ENCODE measurements at places on chromosomes 7 and 10.
A peak's percentile ranks its signal among the peaks of the same experiment; 100 is the strongest.

DNA sequence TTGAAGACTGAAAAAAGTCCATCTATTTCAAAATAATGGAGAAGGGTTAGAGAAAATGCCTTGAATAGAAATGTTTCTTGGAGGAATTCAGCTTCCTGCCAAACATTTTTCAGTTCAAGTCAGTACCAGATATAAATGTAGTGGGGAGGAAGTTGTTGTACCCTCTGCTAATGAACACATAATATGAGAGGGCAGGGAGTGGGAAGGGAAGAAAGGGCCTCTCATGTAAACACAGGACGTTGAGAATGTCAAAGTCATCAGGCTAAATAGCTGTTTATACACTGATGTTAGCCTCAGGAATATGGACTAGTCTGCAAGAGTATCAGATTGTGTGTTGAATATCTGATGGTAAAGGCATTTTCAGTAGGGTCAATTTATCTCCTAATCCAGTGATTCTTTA lies 37.0 kb downstream of the GPR37 start:
- H3K27ac ChIP-seq, result no peak overlapping the region
- no peaks in the 10 kb centered on the region for H3K36me3 ChIP-seq
- H3K27me3 ChIP-seq, result no peaks in the 10 kb centered on the region
- DNase-seq, result no peak

DNA sequence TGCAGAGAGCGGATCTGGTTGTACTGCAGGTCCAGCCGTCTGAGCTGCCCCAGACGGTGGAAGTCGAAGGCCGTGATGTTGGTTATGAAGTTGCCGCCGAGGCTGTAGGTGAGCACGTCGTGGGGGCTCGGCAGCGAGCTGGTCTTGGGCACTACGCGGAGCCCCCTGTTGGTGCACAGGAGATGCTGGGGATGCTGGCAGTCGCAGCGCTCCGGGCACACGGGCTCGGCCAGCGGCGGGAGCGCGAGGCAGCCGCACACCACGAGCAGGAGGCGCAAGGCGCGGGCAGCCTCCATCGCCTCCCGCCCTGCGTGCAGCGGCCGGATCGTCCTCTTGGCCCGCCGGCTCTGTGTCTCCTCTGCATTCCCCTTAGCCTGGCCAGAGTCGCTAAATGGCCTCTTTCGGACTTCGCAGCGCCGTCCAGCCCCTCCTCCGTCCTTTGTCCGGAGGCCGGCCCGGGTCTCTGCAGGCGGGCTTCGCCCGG lies 337 bp downstream of the TRIL start:
- DNase-seq, result no peak
- H3K27ac ChIP-seq, result no peak overlapping the region
- no peak overlapping the region for H3K4me3 ChIP-seq
- no peaks in the 10 kb centered on the region for H3K36me3 ChIP-seq

- H3K4me1 ChIP-seq, result peaks cover 22% of the 10 kb centered on the region
- H3K4me3 ChIP-seq, result peak overlapping the region; percentile 91
- peak overlapping the region; percentile 93 for H3K27ac ChIP-seq
- peaks cover 21% of the 10 kb centered on the region for H3K36me3 ChIP-seq
Observed at GRCh38 chr10:102152545-102152890, 329 bp downstream of the NOLC1 start.

DNA sequence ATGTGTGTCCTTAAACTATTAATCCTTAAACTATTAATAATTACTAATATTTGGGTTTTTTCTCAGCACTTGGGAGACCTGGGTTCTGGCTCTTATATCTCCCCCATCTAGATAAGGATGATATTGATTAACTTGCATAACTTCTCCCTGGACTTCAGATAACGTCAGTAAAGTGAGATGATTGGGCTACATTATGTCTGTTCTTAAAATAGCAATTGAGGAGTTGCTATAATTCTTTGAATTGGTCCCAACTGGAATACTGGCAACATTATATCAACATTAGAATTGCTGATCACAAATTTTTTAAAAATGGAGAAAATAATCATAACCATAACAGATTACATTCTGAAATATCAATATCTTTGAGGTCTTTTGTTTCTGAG lies 1.9 kb downstream of the APBB1IP start:
- DNase-seq, result no peak
- H3K4me1 ChIP-seq, result peaks cover 50% of the 10 kb centered on the region
- H3K36me3 ChIP-seq, result no peaks in the 10 kb centered on the region

- H3K27ac ChIP-seq, result no peak overlapping the region
- peaks cover 21% of the 10 kb centered on the region for H3K4me1 ChIP-seq
- DNase-seq, result no peak
- no peak overlapping the region for H3K4me3 ChIP-seq
- no peaks in the 10 kb centered on the region for H3K36me3 ChIP-seq
Observed at GRCh38 chr10:132570771-132571649, 33.4 kb downstream of the INPP5A start.

DNA sequence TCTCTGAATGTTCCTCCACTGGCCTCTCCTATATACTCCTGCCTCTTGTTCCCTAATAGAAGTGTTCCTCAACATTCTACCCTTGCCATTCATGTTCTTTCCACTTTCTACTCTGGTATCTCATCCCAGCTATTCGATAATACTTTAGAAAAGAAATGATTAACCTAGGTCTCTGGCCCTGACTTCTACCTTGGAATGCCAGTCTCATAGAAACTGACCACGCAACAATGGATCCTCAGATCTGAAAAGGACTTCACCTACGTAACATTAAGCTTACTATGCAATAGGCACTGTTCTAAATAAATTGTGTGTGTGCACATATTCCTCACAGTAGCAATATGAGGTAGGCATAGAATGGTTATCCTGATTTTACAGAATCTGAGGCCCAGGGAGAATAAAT lies 234.5 kb downstream of the DNAJC1 start:
- H3K27me3 ChIP-seq, result no peaks in the 10 kb centered on the region
- no peak overlapping the region for H3K27ac ChIP-seq
- peaks cover 21% of the 10 kb centered on the region for H3K4me1 ChIP-seq
- H3K4me3 ChIP-seq, result no peak overlapping the region
- no peak for DNase-seq

- no peaks in the 10 kb centered on the region for H3K4me1 ChIP-seq
- no peaks in the 10 kb centered on the region for H3K36me3 ChIP-seq
- no peak overlapping the region for H3K4me3 ChIP-seq
- H3K27ac ChIP-seq, result no peak overlapping the region
Observed at GRCh38 chr7:25636871-25637283, 408.6 kb upstream of the NPVF start.

- no peak overlapping the region for H3K27ac ChIP-seq
- no peak overlapping the region for H3K4me3 ChIP-seq
- H3K27me3 ChIP-seq, result no peaks in the 10 kb centered on the region
- no peaks in the 10 kb centered on the region for H3K36me3 ChIP-seq
Observed at GRCh38 chr10:123069246-123069986, 60.6 kb downstream of the ACADSB start.

DNA sequence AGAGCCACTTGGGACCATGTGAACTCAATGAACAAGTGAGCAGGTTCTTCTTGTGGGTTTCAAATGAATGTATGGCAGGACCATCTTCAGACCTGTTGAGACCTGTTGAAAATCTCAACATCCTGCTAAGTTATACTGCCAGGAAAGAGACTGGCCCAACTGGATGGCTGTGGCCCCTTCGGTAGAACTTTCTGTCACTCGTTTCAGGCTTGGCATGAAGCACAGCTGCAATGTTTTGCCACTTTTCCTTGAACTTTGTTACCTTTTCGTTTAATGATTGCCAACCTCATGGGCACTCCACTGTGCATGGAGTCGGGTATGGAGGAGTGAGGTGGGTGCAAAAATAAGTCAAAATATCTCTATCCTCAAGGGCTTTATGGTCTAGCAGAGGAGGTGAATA lies 36.7 kb upstream of the SLC35B4 start:
- no peak overlapping the region for H3K4me3 ChIP-seq
- H3K4me1 ChIP-seq, result no peaks in the 10 kb centered on the region
- no peak for DNase-seq
- H3K27me3 ChIP-seq, result no peaks in the 10 kb centered on the region

DNA sequence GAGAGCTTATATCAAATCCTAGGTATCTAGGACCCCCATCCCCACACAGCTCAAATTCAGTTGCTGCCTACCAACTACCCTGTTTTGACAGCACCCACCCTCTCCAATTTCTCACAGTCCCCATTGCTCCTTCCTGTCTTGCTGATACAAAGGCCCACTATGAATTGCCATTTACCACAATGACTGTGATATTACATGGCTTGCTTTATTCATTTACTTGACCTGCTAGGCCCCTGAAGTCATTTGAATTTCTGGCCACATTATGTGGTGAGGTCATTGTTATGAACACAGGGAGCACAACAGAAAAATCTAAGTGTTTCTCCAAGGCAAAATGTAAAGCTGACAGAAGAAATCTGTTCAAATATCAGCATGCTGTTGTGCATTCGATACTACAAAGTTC lies 101.4 kb downstream of the PPP1R17 start:
- DNase-seq, result no peak
- no peaks in the 10 kb centered on the region for H3K27me3 ChIP-seq
- no peak overlapping the region for H3K27ac ChIP-seq
- no peaks in the 10 kb centered on the region for H3K36me3 ChIP-seq
- no peaks in the 10 kb centered on the region for H3K4me1 ChIP-seq

- DNase-seq, result no peak
- no peak overlapping the region for H3K4me3 ChIP-seq
- H3K27ac ChIP-seq, result no peak overlapping the region
- no peaks in the 10 kb centered on the region for H3K36me3 ChIP-seq
Observed at GRCh38 chr10:51367694-51368093, 293.4 kb downstream of the PRKG1 start.

DNA sequence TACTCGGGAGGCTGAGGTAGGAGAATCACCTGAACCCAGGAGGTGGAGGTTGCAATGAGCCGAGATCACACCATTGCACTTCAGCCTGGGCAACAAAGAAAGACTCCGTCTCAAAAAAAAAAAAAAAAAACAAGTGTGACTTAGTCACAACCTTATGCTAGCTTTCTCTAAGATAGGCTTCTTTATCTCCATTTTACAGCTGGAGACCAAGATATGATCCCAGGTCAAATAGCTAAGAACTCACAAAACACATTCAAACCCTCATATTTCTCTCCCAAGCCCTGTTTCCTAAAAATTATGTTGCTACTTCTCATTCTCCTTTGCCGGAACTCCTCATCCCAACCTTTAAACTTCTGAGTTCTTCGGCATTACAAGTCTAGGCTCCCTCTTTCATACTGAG lies 13.0 kb upstream of the DHTKD1 start:
- H3K4me3 ChIP-seq, result no peak overlapping the region
- no peak overlapping the region for H3K27ac ChIP-seq
- DNase-seq, result no peak
- H3K27me3 ChIP-seq, result no peaks in the 10 kb centered on the region
- no peaks in the 10 kb centered on the region for H3K4me1 ChIP-seq

DNA sequence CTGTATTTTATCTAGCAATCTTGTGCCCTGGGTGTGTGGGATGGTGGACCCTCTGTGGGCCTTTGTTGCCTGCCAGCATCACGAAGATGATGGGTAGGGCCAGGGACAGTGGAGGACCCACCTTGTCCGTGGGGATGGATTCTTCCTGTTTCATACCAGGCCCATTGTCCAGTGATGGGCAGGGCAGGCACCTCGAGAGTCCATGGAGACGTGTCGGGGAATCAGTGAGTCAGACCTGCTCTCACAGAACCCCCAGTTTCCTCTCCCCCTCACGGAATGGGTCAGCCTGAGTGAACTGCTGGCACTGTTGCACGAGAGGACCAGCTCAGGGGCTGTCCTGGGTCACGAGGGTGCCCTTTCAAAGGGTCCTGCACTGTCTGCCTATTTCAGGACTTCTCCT lies 401.2 kb downstream of the RPS24 start:
- H3K27me3 ChIP-seq, result no peaks in the 10 kb centered on the region
- DNase-seq, result no peak
- no peak overlapping the region for H3K4me3 ChIP-seq
- no peak overlapping the region for H3K27ac ChIP-seq
- no peaks in the 10 kb centered on the region for H3K4me1 ChIP-seq

- no peaks in the 10 kb centered on the region for H3K27me3 ChIP-seq
- no peak for DNase-seq
- no peak overlapping the region for H3K4me3 ChIP-seq
Observed at GRCh38 chr10:125208854-125209565, 48.6 kb upstream of the CTBP2 start.

DNA sequence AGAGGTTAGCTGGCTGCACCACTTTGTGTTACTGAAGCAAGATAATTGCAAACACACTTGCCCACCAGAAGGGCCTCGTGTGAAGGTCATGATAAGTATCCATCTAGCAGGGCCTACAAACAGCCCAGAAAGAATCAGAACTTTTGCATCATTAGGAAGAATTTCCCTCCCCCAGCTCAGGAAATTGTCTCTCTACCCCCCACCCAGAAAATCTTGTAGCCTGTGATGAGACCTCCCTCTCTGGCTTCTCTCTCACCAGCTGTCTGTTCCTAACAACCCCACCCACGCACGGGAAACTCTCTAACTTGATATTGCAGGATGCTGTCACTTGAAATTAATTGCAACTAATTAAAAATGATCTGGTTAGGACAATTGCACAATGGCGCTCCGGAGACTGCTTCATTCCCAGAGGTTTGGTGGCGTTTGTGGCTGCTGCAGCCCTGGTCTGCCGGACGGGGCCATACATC lies 34.5 kb downstream of the ZNF503 start:
- DNase-seq, result no peak
- no peaks in the 10 kb centered on the region for H3K4me1 ChIP-seq
- H3K27ac ChIP-seq, result no peak overlapping the region
- H3K4me3 ChIP-seq, result no peak overlapping the region

- H3K27me3 ChIP-seq, result no peaks in the 10 kb centered on the region
- H3K27ac ChIP-seq, result no peak overlapping the region
- DNase-seq, result no peak
- H3K4me1 ChIP-seq, result peaks cover 32% of the 10 kb centered on the region
- no peaks in the 10 kb centered on the region for H3K36me3 ChIP-seq
Observed at GRCh38 chr10:32057036-32057372, 779 bp upstream of the KIF5B start.

DNA sequence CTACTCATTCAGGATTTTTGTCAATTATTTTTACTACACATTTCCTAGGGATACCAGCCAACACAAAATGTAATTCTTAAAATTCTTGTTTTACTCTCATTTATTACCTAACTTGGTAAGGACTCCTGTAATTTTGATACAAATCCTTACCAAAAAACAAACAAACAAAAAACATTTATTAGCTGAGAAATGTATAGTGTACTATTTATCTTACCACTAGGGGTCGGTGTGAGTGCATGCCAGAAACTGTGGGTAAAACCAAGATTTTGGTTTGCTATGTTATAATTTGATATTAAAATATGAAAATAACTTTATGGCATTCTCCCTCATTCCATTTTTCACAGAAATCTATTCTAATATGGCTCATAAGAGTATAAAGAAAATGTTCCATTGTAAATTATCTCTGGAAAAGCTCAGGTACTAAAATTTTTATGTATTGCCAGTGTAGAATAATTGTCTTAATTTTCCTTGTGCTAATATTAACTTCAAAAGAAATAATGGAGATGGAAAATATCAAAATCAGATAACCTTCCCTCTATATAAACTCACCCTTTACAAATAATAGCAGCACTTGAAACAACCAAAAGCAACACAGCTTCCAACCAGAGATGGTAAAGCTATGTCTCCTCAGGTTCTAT lies 290.8 kb upstream of the PCDH15 start:
- H3K27ac ChIP-seq, result no peak overlapping the region
- H3K4me3 ChIP-seq, result no peak overlapping the region
- no peaks in the 10 kb centered on the region for H3K36me3 ChIP-seq
- no peak for DNase-seq

GRCh38 chr10:44306762-44307161 lies 78.1 kb downstream of the CXCL12 start:
- no peak overlapping the region for H3K4me3 ChIP-seq
- no peak overlapping the region for H3K27ac ChIP-seq
- no peak for DNase-seq

GRCh38 chr7:25894002-25894901 lies 257.7 kb upstream of the NFE2L3 start:
- H3K4me1 ChIP-seq, result peaks cover 15% of the 10 kb centered on the region
- DNase-seq, result no peak
- H3K27ac ChIP-seq, result no peak overlapping the region
- H3K4me3 ChIP-seq, result no peak overlapping the region
- H3K36me3 ChIP-seq, result no peaks in the 10 kb centered on the region
- no peaks in the 10 kb centered on the region for H3K27me3 ChIP-seq
